ENCODE measurements at places on chromosomes 13 and 19.

DNA sequence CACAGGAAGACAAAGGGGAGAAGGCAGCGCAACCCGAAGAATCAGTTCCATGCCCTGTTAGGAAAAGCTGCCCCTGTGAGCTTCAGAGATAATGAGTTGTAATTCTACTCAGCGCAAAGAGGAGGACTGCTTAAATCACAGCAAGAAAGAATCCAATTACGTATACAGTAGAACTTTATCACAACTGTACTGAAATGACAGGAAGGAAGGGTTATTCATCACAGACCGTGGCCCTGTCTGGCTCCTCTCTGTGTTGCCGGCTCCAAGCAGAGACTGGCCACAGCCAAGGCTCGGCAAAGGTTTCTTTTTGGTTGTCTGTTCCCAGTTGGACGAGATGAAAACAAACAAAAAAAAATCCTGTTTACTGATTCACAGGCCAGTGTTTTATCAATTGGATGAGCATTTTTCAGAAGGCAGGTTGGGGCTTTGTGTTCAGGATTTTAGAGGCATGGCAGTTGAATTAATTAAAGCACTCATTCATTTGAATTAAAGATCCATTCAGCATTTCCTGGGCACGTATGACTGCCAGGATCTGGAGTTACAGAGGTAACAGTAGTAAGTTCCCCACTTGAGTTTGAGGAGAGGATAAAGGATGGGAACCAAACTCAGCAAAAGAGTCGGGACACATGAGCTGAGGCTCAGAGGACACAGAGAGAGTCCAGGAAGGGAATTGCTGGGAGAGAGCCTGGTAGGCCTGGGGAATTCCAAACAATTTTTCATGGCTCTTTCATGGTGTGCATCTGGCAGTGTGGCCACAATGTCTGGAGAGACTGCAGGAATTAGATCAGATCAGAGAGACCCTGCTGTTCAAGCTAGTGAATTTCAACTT is 341.0 kb downstream of the DNAJC15 start:
- DNase-seq: peak; percentile 59

DNA sequence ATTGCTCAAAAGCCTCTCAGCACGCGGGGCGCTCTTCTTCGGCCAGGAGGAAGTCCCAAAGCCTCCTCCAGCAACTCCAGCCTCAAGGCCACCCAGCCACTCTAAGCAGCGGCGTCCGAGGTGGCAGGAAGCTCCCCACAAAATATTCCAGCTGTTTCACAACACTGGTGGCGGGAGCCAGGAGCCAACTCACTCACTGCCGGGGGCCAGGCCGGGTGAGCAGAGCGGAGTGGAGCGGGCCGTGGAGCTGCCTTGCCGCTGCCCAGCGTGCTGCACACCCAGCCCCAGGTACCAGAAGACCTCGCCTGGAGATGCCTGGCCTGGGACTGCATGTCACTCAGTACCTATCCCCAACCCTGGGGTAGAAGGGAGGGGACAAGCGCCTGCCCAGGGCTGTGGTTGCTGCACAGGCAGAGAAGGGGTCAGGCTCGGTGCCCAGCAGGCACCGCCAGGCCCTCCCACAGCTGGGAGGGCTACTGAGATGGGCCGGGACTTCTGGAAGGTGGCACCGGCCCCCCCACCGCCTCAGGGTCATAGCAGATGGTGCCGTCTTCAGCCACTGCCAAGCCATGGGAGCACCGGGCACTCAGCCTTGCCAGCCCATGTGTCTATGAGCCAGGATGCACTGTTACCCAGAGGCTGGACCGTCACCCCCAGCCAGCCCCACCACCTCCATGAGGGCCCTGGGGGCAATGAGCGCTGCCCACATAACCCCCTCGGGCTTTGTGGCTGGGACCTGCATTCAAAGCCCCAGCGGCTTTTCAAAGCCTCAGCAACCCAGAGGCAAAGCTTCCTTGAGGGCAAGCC is 59.2 kb downstream of the MLLT1 start:
- DNase-seq: peak; percentile 91

- no peak for DNase-seq
These were observed 45.4 kb downstream of the CHST8 start for GRCh38 chr19:33667141-33667650.

DNA sequence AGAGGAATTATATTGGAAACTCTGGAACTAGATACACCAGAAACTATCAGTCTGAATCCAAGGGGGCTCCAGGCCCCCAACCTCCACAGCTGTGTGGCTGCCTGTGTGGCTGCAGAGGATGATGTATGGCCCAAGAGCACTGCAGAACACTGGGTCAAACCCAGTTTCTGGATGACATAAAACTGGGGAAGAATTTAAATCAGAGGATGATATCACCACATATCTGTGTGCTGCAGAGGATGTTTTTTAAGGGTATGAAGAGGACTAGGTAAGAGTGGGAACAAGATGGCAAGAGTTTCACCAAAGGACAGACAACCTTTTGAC is 226.4 kb downstream of the SUCLA2 start:
- no peak for DNase-seq

DNA sequence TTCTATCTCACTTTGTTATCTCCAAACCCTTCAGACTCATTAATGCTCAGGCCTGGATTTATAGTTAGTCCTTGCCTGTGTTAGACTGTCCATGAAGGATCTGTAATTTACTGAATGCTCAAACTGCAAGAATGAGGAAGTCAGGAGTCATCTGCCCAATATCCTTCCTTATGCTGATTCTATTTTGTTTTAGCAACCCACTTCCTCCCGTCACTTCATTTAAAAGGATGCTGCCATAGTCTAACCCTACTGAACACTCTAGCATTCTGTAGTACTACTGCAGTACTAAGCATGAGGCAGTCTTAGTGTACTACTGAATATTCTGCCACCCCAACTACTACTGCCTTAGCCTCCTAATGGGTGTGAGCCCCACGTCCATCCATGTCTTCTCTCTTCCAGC is 1.5 kb downstream of the FCAR start:
- no peak for DNase-seq

DNA sequence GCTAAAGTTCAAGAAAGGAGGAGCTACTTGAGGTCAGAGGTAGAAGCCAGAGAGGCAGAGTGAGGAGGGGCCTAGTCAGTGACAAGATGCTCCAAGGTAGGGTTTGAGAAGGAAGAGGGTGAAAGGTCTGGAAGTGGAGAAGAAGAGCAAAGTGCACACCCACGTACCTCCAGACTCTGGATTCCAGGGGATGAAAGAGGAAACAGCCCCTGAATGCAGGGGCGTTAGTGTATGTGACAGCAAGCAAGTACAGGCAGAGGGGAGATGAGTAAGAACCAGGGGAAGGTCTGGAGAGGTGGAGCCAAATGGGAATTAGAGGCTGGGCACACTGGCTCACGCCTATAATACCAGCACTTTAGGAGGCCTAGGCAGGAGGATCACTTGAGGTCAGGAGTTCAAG is 8.7 kb downstream of the RPS28 start:
- DNase-seq: no peak

DNA sequence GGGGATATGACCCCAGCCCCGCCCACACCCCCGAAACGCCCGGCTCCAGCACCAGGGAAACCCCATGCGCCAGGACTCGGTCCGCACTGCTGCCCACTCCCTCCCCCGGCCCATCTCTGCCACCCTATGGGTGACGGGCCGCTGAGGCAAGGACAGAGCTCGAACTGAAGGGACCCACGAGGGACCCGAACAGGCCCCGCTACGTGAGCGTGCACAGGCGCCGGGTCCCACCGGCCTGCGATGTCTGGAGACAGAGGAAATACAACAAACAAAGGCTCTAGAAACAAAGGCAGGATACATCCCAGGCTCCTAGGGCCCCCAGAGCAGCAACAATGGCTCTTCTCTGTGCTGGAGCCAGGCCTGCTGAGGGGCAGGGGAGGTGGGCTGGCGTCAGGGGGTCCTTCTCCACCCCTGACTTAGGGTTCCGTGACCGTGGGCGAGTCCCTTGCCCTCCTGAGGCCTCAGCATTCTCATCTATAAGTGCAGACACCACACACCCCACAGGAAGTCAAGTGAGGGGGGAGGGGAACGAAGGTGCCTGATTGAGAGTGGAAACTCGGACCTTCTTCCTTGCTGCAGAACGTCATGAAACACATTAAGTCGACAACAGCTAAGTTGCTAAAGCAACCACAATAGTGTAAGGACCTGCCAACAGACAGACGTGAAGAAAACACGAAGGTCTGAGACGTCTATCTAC is 3.1 kb downstream of the ABHD17A start:
- no peak for DNase-seq

GRCh38 chr19:41478171-41478570 is 35.2 kb downstream of the ERICH4 start:
- DNase-seq: no peak

- no peak for DNase-seq
These were observed 30.5 kb downstream of the VAV1 start for GRCh38 chr19:6803036-6803404.

GRCh38 chr19:28594737-28595136 is 618.2 kb downstream of the UQCRFS1 start:
- no peak for DNase-seq

DNA sequence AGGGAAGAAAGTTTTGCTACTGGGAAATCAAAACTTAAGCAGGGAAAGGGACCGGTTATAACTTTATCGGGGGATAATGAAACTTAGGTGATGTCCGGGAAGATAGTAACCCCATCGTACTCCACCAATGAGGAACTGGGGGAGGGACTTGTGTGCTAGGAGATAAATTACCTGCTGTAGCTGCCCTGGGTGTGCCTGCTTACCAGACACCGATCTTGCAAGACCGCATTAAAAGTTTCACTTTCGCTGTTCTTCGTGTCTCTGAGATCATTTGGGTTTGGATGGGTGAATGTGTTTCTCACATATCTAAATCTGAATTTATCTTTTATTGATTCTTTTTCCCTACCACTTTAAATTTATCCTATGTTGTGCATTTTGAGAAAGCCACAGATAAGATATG is 381.4 kb downstream of the SLITRK6 start:
- DNase-seq: no peak

DNA sequence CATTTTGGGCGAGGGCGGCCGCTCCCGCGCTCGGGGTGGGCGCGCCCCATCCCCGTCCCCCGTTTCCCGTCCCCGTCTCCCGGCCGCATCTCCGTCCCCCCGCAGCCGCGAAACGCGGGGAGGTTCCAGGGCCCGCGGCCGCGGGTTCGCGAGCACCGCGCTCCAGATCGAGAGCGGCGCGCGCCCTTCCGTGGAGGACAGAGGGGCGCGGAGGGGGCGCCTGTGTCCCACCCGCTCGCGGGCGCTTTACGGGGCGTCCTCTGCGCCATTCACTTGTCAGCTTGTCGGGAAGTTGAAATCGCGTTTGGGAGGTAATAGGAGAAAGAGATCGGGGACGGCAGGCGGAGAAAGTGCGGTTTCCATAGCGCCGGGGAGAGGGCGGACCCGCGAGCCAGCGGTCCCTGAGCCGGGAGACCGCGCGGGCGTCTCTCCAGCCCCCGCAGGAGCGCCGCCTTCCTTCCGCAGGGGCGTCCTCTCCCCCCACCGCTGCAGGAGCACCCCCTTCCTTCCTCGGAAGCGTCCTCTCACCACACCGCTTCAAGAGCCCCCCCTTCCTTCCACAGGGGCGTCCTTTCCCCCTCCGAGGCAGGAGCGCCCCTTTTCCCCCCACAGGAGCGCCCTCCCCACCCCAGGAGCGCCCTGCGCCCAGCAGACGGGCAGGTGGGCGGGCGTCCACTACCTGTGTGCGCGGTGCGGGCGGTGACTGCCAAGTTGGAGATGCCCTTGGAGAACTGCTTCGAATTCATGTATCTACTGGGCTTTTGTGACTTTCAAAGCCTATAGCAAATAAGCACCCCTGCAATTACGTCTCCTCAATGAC is 962 bp upstream of the IRS2 start:
- peak; percentile 65 for DNase-seq

Data from AG20443 (cell line).